ENCODE measurements at places on chromosomes 16 and 17. TPM values are rescaled to one million over a fixed set of nuclear protein-coding genes. Genes with fewer than 3 reads are reported as not detected.
A peak's percentile ranks its signal among the peaks of the same experiment; 100 is the strongest.

- no peak for DNase-seq
Measured at GRCh38 chr17:66449418-66449977, 147.1 kb downstream of the PRKCA start.

GRCh38 chr17:77280304-77281121, 139.7 kb downstream of the SEC14L1 start:
- DNase-seq: peak; percentile 76

- no peak for DNase-seq
Measured at GRCh38 chr17:78842881-78843565, 2.4 kb upstream of the USP36 start.

DNA sequence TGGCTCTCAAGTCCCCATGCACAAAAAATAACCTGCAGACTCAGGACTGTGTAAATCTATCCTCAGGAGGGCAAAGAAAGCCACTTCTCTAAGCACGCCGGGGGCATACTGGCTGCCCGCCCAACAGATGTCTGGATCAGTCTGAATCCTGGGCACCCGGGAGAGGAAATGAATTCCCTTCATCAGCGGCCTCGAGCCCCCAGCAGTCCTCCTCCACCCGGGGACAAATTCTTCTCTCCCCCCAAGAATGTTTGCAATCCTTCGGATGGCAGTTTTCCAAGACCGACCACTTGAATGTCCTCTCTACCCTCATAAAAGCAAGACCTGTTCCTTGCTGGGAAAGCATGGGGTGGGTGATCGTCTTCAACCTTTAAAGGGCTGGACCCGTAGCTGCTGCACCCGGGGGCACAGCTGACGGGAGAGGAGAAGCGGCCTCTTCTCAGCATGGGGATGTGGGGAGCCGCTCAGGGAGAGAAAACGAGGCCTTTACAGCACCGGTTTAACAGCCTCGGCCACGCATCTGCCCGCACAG, 9.4 kb upstream of the MAP2K3 start:
- no peak for DNase-seq

- no peak for DNase-seq
Measured at GRCh38 chr16:50494501-50495491, 53.4 kb upstream of the NKD1 start.

GRCh38 chr16:30141750-30142149, 18.7 kb upstream of the MAPK3 start:
- DNase-seq: no peak

GRCh38 chr17:8482546-8482945, 46.9 kb downstream of the NDEL1 start:
- no peak for DNase-seq

- no peak for DNase-seq
Measured at GRCh38 chr17:73098919-73099318, 6.4 kb upstream of the SLC39A11 start.

- no peak for DNase-seq
Measured at GRCh38 chr17:20172376-20172775, 163.2 kb downstream of the SPECC1 start.

GRCh38 chr16:73543970-73544599, 496.2 kb upstream of the ZFHX3 start:
- DNase-seq: no peak

DNA sequence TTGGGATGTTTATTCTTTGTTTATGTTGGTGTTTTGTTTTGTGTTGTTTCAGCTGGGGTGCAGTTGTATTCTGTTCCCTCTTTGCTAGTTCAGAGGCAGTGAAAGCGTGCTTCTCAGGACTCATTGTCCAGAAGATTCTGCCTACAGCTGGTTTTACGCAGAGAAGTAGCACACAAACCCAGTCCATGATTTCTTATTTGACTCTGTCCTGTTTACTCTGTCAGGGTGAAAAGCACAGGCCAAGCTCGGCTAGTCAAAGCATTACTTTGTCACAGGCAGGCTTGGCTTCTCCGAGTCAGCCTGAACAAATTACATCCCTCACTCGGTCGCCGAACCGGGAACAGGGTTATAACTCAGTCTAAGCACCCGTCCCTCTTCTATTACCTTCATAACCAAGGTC, 435.0 kb downstream of the MAF start:
- DNase-seq: no peak

DNA sequence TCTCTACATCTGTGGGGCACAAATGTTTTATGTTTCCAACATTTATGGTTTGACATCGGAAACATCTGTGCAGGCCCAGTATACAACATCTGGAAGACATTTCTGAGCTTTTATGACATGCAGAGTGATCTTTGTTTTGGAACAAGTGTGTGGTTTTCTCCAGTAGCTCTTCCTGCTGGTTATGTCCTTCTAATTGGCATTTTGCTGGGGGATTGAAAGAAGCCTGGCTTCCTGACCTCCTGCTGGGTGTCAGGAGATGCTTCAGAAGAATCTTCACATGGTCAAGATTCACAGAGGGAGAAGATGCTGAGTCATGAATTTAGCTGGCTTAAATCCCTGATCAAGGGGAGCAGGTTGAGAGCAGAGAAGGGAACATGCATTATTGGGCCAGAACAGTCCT, 279.5 kb upstream of the MYOCD start:
- DNase-seq: no peak

- no peak for DNase-seq
Measured at GRCh38 chr16:11016993-11017392, 72.6 kb downstream of the CLEC16A start.

GRCh38 chr17:10574324-10574723, 24.9 kb upstream of the MYH2 start:
- DNase-seq: no peak

GRCh38 chr16:77157346-77158058, 33.5 kb upstream of the MON1B start:
- DNase-seq: no peak

- DNase-seq: peak; percentile 86
Measured at GRCh38 chr16:85123891-85124635, 11.8 kb upstream of the CIBAR2 start.

GRCh38 chr17:15951368-15952047, 6.6 kb downstream of the ADORA2B start:
- DNase-seq: peak; percentile 48

- DNase-seq: no peak
Measured at GRCh38 chr17:36934692-36935630, 2.3 kb upstream of the LHX1 start.

GRCh38 chr16:10539236-10539635, 41.2 kb downstream of the EMP2 start:
- no peak for DNase-seq

GRCh38 chr17:39080421-39081078, 70.9 kb downstream of the PLXDC1 start:
- DNase-seq: peak; percentile 76

GRCh38 chr17:69424287-69425041, 10.0 kb downstream of the MAP2K6 start:
- DNase-seq: no peak

DNA sequence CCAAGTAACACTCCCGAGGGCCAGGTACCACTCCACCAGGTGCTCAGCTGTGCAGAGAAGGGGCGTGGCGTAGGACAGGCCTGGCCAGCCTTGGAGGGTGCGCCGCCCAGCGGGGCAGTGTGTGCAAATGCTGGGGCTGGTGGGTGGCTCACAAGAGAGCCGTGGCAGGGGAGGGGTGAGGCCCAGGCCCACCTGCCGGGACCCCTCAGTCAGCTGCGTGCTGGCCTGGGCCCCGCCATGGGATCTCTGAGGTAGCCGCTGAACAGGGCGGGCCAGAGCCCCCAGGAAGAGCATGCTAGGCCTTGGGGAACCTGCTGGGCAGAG, 8.8 kb downstream of the TPSG1 start:
- no peak for DNase-seq

DNA sequence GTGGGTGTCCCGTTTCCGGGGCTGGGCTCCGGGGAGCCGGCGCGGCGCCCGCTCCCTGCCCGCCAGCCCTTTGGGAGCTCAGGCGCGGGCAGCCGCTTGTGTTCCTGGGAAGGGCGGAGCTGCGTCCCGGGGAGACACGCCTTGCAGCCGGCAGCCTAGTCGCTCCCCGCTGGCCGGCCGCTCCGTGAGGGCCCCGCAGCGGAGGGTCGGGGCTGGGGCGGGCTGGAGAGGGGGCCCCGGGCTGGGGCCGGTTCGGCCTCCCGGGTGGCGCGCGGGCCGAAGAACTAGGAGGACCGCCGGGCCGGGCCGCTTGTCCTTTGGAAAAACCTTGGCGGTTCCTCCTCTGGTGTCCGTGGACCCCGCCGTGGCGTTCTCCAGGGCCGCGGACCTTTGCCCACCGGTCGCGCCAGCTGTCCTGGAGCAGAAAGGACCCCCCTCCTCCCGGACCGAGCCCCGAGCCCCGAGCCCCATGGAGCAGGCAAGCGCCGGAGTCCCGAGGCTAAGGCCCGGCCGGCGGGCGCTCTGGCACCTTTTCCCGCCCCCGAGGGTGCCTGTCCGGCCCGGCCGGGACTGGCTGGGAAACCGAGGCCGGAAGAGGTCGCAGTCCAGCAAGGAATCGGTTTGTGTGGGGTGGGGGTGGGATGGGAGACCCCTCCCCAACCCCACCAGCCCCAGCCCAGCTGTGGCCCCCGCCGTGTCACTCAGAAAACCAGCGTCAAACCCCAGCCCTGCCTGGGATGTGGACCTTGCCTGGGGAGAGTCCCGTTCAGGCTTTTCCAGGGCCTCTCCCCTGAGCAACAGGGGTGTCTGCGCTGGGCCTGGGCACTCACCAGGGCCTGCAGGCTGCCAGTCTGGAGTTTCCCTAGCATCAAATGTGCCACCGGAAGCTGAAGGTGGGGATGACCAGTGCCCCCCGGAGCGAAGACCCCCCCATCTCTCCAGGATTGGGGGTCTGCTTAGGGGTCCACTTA, 6.8 kb upstream of the TBC1D3B start:
- DNase-seq: peak; percentile 79

DNA sequence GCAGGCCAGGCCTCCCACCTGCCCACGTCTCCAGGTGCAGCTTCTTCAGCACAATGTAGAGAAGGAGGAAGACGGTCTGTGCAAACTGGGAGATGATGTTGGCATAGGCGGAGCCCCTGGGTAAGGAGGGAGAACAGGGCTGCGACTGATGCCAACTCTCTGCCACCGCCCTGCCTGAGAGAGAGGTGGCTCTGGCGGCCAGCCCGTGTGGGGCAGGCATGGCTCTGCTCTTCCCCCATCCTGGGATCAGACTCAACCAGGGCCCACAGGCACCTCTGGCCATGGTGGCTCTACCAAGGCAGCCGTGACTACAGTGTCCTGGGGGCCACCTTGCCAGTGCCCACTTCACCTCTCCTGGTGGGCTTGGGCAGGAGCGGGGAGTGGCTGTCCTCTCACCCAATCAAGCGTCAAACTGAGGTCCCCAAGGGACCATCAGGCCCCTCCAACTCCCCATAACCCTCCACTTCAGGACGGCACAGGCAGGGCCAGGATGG, 8.6 kb downstream of the SLC47A2 start:
- DNase-seq: no peak

Gene CDH8
- total RNA-seq: 0.83 TPM

Gene AKAP10
- 24.0 TPM for total RNA-seq

Gene ERI2
- total RNA-seq: 16.4 TPM

Gene TBC1D26
- total RNA-seq: 0.66 TPM

Gene TBX6
- 1.1 TPM for total RNA-seq

Gene BCAR1
- 41.0 TPM for total RNA-seq

Gene HDAC5
- 75.0 TPM for total RNA-seq

Gene ZNF750
- total RNA-seq: not detected
